ENCODE measurements at places on chromosomes 7 and 10. TPM values are rescaled to one million over a fixed set of nuclear protein-coding genes. Genes with fewer than 3 reads are reported as not detected.

DNA sequence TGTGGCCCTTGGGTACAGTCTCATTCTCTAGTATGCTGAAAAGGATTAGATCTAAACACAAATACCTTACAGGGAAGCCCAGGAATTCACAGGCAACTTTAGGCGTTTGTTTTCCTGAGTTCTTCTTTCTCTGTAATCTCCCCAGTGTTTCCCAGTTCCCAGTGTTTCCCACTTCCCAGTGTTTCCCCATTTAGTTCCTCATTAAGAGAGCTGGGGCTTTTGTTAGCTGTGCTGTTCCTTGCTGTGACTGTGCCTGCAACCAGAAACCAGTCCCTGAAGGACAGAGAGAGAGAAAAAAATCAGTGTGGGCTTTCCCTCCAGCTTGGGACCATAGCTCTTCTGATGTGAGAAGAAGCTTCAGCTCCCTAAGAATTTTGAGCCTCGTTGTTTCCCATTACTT, 802.9 kb upstream of the COBL start:
- DNase-seq = no peak

DNA sequence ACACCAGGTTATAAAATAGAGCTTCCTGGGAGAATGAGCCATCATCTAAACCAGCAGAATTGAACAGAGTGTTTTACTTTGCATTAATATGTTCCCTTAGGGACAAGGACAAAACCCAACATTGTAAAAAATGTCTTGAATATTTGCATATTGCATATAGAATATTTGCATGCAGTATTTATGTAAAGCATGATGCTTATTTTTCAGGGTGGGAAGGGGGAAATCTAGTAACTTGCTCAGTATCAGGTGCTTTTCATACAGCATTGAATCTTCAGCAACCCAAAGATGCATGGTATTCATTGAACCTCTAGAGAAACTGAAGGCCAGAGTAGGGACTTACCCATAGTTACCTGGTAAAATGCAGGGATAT, 409.2 kb upstream of the ZMIZ1 start:
- no peak for DNase-seq

DNA sequence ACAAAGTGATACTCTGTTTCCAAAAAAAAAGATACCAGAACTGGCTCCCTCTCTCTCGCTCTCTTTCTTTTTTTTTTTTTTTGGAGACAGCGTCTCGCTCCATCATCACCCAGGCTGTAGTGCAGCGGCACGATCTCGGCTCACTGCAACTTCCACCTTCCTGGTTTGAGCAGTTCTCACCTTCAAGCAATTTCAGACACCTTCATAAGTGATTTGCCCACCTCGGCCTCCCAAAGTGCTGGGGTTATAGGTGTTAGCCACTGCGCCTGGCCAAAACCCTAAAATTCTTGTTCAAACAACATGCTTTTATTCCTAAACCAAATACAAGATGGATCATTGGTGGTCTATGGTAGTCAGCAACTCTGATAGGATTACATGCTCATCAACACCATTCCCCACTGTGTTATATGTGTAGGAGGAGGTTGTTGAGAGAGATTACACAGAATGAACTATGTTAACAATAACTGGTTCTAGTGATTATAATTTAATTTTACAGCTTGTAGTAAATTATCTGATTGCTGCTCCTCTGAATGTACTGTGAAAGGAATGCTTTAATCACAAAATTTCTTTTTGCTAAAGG, 15.5 kb downstream of the ACBD5 start:
- no peak for DNase-seq

The VSTM4 gene
- total RNA-seq = not detected

Data from activated T-cell treated with anti-CD3 and anti-CD28 coated beads, Interleukin-2, amount 50 U/mL, for 72 hours (primary cell).